H1 (cell line): ENCODE measurements at places on chromosomes 3 and 15. TPM values are rescaled to one million over a fixed set of nuclear protein-coding genes. Genes with fewer than 3 reads are reported as not detected.

PLS1 gene
- 10.6 and 18.7 TPM in 2 replicates for polyA plus RNA-seq

P2RY1 gene
- polyA plus RNA-seq, result 6.5 and 6.8 TPM in 2 replicates

FEZF2 gene
- 0.06 and 0.11 TPM in 2 replicates for polyA plus RNA-seq

LMOD3 gene
- not detected in 2 replicates for polyA plus RNA-seq

CNTN3 gene
- polyA plus RNA-seq, result 0.03 and 0.11 TPM in 2 replicates

LIPC gene
- polyA plus RNA-seq, result not detected in 2 replicates

ALG1L2 gene
- polyA plus RNA-seq, result 0.15 TPM in 1 of 2 replicates, not detected in the other

TMCO5A gene
- polyA plus RNA-seq, result not detected in 2 replicates

RBPMS2 gene
- 55.8 and 104 TPM in 2 replicates for polyA plus RNA-seq

CCDC39 gene
- 0.12 and 0.24 TPM in 2 replicates for polyA plus RNA-seq

CHRM5 gene
- polyA plus RNA-seq, result not detected in 2 replicates

PLA1A gene
- polyA plus RNA-seq, result not detected in 2 replicates

FAM227B gene
- 2.0 and 4.0 TPM in 2 replicates for polyA plus RNA-seq

- DNase-seq, result no peak
Observed at GRCh38 chr3:187063286-187064121, 75.8 kb downstream of the RPL39L start.

- no peak for DNase-seq
Observed at GRCh38 chr3:58434168-58434504, 504 bp upstream of the PDHB start.

- no peak for DNase-seq
Observed at GRCh38 chr15:35142578-35142977, 57.5 kb upstream of the NANOGP8 start.

- no peak for DNase-seq
Observed at GRCh38 chr15:63896336-63897115, 62.8 kb upstream of the HERC1 start.

DNA sequence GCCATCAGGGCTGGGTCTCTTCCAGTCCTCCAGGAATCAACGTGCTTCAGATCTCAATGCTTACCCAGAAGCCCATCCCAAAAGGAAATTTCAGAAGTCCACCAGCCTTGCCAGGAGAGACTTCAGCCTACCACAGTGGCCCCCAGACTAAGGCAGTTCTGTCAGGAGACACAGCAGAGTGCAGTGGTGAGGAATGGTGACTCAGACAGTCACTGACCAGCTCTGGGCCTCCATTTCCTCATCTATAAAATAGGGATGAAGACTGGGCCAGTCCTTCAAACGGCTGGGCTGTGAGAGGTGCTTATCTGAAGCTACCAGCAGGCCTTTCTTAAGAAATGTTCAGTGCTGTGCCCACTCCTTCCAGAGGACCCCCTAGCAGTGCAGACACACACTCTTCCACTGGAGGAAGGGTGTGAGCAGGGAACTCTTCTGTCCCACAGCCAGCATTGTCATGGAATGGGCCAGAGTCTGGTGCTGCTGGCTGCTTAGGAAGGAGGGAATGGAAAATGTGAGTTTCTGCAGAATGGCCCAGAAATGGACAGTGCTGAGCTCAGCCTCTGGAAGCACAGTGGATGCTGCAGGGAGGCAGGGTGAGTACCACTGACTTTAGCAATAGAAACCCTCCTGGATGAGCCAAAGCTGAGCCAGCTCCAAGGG is 41.6 kb upstream of the DUSP7 start:
- DNase-seq, result no peak

DNA sequence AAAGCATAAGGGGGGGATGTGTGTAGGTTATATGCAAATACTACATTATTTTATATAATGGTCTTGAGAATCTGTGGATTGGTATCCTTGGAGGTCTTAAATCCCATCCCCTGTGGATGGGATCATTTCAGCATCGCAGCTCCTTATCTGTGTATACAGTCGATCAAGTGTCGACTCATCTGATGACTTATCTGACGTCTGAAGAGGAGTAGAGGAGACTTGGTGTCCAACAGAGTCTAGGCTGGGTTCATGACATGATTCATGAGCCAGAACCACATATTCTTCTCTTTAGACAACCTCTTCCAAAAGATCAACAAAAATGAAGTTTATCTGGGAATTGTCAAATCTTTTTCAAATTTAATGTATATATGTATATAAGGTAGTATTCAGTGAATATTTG is 220.7 kb downstream of the NR2F2 start:
- DNase-seq, result no peak

DNA sequence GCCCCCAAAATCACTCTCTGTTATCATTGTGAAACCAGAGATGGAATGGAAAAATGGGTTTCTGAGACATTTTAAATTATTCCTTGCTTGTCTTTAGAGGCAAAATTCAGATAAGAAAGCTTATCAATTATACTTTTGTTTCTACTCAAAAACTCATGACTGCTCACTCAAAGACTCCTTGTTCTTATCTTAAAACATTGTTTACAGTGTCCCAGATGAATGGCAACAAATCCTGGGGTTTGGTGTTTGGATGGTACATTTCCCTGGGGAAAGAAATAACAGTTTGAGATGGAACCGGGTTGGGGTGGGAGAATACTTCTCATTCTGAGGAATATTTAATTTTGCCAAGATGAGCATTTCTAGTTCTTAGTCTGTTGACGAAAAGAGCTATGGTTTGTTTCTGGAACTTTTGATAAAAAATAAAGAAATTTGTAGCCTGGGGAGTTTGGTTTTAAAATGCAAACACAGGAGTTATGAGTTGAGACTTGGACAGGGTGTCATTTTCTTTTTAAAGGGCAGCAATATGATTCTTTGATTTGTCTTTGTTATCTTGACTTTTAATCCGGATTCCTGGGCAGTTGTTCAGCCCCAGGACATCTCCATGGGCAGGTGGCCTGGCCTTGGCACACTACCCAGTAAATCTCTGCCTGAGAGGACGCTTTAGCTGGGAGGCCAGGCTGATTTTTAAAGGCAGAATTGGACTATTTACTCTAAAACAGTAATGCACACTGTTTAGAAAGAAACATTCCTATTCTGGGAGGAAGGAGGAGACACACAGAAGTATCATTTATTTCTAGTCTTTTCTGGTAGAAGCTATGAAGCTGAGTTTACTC is 32.4 kb downstream of the BTD start:
- no peak for DNase-seq

DNA sequence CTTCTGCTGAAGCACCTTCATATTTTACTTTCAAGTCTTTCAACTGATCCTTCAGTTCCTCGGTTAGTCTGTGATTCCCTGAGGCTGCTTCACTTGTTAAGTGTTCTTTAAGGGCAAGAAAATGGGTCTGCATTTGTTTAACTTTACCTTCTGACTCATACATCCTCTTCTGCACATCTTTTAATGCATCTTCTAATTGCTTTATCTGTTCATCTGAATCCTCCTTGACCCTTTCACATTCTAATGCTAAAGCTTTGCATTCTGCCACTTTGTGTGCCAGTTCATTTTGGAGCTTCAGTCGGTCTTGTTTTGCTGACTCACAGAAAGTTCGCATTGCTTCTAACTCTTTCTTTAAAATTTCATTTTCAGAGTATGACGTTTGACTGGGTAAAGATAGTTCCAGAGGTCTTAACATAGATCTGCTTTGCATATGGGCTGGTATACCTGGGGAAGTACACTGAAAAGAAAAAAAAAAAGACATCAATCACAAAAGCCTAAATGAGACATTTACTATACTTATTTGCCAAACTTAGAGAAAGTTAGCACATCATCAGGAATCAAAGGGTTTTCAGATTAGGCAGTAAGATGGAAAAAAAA is 94.3 kb downstream of the UACA start:
- no peak for DNase-seq

GRCh38 chr15:101320501-101321052 is 25.5 kb upstream of the SNRPA1 start:
- DNase-seq, result peak; percentile 71

DNA sequence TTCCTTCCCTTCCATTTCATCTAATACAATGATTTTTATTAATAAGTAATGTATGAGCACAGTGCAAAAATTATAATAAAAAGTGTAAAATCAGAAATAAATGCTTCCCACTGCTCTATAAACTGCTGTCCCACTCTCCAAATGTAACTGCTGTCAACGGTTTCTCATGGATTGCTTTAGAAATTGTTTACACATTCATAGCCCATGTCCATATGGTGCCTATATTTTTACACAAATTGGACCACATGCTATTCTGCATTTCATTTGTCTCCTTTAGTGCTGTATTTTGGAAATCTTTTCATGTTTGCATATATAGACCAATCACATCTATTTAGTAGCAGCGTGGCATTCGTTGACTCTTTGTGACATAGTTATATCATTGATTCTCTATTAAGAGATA is 164.7 kb upstream of the SLCO3A1 start:
- no peak for DNase-seq

- DNase-seq, result no peak
Observed at GRCh38 chr3:197567904-197568681, 12.3 kb upstream of the BDH1 start.

GRCh38 chr15:84761607-84762131 is 13.3 kb downstream of the ZNF592 start:
- no peak for DNase-seq

GRCh38 chr3:152291649-152292066 is 22.9 kb downstream of the MBNL1 start:
- no peak for DNase-seq

DNA sequence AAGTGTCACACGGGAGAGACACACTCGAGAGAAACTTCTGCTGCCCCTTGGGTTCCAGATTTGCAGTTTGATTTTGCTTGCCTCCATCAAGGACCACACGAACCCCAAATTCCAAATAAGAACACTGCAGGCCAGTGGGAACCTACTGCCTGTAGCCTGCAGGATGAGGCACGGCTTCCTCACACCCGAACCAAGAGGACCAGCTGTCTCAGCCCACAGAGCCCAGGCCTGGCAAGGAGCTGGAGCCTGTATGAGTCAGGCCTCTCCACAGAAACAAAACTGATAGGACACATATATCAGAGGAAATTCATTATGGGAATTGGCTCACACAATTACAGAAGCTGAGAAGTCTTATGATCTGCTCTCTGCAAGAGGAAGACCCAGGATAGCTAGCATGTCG is 188.1 kb upstream of the NSMCE3 start:
- DNase-seq, result no peak

DNA sequence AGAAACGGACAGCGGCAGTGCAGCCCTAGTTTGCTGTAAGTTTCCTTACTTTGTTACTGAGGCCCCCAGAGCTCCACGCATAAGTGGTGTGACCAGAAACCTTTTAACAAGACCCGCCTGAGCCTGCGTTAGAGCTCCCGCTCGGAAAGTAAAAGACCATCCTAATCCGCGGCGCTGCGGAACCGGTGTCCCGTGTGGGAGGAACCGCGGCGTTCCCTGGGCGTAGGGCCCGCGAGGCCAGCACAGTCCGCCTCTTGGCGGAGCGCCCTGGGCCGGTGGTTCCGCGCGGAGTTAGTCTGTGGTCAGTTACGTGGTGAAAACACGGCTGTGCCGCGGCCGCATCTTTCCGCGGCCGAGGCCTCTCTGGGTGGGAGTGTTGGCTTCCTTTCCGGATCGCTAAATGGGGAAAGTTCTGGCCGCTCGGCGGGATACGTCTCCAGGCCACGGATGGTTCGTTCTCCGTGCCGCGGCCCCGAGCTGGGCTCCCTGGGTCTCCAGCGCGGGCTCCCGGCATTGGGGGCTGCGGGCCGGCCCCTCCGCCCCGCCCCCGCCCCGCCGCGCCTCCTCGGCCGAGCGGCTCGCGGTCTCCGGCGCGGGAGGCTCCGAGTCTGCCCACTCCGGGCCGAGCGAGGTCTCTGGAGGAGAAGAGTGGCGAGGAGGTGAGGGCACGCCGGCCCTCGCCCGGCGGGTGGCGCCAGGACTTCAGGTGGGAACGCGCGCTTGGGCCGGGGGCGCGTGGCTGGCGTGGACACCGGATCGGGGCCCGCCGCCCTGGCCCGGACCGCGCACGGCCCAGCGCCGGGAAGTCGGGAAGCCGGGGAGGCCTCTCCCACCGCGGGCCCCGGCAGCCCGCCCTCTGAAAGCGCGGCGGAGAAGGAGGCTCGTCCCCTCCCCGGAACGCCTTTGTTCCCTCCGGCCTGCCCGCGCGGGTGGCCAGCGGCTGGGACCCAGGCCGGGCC is 754 bp downstream of the B3GNT5 start:
- peak; percentile 78 for DNase-seq

DNA sequence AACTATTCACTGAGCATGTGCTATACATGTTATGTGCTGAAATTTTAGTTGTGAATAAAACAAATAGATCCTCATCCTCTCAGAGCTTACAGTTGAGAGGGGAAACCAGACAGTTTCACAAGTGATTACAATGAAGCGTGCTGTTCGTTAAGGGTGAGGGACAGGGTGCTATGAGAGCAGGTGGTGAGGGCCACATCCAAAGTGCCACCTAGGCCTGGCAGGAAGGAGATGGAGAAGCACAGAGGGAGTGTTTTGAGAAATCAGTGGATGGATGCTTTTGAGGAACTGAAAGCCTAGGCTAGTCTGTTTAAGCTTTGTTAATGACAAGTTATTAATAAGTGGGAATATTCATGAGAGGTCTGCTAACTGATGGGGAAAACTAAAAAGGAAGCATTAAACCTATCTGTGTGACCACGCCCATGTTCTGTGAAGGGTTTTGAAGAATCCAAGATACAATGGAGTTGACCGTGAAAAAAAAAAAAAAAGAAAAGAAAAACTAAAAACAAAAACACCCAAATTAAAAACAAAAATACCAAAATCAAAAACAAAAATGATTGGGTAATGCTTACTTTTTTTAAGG is 7.3 kb downstream of the MCTP2 start:
- no peak for DNase-seq

DNA sequence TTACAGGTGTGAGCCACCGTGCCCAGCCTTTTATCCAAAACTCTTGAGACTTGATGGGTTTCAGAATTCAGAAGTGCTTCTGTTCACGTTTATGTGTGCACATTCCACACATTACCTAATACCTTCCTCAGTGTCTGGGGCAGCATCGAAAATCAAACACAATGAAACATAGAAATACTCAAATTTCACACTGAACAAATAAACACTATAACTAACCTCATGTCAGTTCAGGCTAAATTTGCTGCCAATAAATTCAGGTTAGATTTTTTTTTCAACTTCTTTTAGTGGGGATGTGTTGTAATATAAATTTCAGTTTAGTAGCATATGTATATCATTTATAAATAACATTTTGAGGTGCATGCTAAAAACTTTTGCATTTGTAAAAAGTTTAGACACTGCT is 2.8 kb downstream of the EIF2AK4 start:
- no peak for DNase-seq

- DNase-seq, result no peak
Observed at GRCh38 chr3:5011555-5012256, 32.5 kb downstream of the BHLHE40 start.

- peak; percentile 45 for DNase-seq
Observed at GRCh38 chr3:26369133-26369532, 253.4 kb upstream of the LRRC3B start.

DNA sequence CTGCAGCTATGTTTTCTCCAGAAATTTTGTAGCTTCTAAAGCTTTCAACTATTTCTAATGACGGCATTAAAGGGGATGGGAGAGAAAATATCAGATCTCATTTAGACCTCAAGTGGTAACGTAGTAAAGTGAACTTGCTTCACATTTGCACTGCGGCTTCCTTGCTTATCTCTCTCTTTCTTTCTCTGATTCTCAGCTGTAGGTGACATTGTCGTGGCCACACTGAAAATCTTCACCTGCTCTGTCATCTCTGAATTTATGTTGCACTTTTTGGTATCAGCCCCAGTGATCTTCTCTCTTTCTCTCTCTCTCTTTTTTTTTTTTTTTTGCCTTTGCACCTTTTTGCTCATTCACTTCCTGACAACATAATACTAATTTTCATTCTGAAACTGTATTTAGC is 254.1 kb upstream of the SATB1 start:
- no peak for DNase-seq
